Activated CD8-positive, alpha-beta memory T cell treated with anti-CD3 and anti-CD28 coated beads for 48 hours (primary cell): ENCODE measurements at places on chromosomes 2 and 18.

GRCh38 chr2:32671885-32672533 is 44.2 kb downstream of the TTC27 start:
- DNase-seq = no peak

GRCh38 chr2:145593280-145593679 is 1073.4 kb upstream of the ZEB2 start:
- no peak for DNase-seq

GRCh38 chr2:239839306-239839705 is 185.8 kb downstream of the NDUFA10 start:
- no peak for DNase-seq

DNA sequence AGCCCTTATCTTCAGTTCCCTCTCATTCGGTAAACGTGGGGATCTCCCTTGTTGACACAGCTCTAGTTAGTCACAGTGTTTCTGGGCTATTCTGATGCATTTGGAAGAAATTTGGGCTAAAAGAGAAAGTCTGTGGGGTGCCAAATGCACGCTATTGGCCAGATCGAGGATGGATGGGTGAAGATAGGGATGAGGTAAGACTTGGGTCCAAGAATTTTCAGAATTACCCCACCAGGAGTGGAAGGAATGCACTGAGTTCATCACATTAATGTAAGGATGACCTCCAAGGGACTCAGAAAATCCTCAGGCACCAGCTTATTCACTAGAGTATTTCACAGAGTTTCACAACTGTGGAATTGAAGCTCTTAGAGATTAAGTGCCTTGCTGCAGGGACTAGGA is 49.3 kb downstream of the NRP2 start:
- DNase-seq = no peak

GRCh38 chr2:209145941-209146681 is 277.7 kb upstream of the MAP2 start:
- no peak for DNase-seq

GRCh38 chr2:135997380-135997779 is 12.0 kb upstream of the DARS1 start:
- no peak for DNase-seq

DNA sequence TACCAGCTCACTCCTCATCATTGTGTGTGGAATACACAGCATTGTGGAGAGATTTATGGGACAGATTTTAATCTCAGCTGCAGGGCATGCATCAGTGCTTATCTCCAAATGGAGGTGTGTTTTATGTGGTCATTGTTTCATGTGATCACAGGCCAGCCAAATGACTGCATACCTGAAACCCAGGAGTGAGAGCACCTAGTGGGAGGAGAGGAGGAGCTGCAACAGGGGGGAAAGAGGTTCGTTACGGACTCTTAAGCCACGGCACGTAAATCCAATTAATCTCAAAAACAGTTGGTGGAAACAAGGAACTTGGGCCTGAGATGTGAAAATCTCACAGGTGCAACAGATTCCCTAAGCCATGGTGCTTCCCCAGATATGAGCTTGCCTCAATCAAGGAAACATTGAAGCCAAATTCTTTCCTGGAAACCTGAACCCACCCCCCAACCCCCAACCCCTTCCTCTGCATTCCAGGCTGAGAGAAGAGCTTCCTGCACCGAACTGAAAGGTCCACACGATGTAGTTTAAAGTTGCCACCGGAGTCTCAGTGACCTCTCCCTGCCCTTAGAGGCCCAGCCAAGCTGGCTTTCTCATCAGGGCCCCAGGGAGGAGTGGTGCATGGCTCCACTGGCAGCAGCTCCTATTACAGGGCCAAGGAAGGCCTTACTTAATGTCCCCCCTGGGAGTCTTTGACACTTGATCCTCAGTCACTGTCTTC is 167.4 kb downstream of the C1D start:
- no peak for DNase-seq

GRCh38 chr2:221025398-221025797 is 546.7 kb downstream of the EPHA4 start:
- no peak for DNase-seq

GRCh38 chr2:151638191-151638933 is 95.9 kb downstream of the NEB start:
- DNase-seq = no peak

DNA sequence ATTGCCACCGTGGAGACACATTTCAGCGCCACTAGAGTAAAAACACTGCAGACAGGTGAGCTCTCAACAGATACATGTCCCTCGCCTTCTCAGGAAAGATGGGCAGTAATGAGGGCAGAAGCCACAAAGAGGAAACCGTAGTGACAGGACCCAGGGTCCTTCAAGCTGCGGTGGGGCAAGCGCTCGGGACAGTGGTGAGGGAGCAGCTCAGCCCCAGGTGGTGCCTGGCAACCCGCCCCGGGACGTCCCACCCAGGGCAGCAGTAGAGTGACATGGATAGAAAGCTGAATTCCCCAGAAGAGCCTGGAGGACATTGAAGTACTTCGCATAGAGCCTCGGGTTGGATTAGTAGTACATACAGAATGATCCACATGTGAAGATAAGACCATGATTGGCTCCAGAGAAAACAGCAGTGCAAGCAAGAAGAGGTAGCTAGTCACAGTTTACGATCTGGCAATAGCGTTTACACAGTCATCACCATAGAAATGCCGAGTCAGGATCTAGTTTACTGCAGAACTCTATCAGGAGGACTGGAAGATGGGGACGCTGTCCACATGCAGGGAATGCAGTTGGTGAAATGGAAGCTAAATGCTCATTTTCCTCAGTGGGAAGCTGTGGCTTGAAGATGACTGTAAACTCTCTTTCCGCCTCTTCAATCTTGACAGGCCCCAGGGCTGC is 37.4 kb upstream of the ALPP start:
- DNase-seq = no peak

DNA sequence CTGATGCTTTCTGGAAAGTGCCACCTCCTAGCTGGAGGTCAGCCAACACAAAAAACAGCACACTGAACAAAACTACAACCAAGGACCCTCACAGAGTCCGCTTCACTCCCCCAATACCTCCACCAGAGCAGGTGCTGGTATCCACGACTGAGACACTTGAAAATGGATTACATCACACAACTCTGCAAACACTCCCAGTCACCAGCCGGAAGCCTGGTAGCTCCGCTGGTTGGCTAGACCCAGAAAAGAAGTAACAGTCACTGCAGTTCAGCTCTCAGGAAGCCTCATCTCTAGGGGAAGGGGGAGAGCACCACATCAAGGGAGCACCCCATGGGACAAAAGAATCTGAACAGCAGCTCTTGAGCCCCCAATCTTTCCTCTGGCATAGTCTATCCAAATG is 175.4 kb downstream of the LCLAT1 start:
- DNase-seq = no peak

- DNase-seq = no peak
These were observed 439.5 kb upstream of the ETAA1 start for GRCh38 chr2:66957677-66958076.

DNA sequence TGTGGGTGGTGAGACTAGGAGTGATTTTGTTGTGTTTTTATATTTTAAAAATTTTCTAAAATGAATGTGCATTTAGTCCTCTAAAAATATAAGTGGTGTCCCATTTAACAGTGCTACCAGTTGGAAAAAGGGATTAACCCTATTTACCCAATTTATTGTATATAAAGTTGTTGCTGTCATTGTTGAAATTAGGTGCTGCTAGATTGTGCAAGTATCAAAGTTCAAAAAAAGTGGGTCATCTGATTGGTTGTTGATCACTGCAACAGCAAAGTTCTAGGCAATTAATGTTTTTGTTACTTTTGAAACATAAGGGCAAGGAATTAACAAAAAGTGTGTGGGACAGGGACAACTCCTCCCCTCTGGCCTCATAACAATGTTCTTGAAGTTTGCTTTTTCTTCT is 40.6 kb downstream of the ADNP2 start:
- no peak for DNase-seq

DNA sequence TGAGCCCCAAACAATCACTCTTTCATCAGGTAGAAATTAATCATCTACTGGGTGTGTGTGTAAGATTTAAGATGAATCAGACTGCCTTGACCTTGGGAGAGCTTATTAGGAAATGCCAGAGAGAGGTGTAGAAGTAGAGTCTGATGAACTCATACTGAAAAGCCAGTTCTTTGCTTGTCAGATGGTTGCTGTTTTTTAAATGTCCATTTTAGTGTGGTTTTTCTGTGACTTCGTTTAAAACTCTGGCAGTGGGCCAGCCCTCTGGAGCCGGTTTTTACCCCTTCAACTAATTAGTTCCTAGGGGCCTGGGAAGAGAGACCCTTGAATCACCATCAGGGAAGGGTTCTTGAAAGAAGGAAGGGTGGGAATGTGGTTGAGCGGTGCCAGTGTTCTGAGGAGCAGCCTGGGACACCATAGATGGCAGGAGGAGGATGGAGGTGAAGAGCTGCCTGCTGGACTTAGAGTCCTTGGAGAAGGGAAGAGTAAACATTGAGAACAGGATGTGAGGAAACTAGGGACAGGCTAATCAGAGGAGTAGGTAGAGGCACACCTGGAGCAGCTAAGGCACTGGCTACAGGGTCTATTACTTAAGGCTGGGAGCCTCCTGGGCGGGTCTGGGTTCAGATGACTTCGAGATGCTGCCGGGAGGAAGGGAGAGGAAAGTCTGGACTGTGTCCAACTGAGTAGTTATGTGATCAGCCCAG is 66.1 kb downstream of the LRRFIP1 start:
- DNase-seq = no peak

GRCh38 chr2:120342446-120342845 is 3.5 kb upstream of the INHBB start:
- no peak for DNase-seq

DNA sequence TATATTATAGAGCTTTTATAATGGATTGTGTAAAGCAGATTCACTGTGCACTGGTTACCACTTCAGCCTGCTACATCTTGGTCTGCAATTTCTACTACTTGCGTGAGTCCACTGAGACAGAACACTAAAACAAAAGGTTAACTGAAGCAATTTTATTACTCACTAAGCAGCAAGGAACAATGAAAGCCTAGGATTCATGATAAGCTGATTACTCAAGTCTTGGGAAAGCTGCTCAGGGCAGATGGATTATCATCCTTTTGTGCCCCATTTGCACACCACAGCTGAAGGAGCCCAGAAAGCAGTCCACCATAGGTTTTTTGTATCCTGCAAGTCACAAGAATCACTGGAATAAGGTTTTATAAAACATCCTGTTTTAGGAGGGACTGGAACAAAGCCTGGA is 1215.2 kb upstream of the TMEFF2 start:
- no peak for DNase-seq

- DNase-seq = no peak
These were observed 55.6 kb downstream of the CHRNA1 start for GRCh38 chr2:174708713-174709112.

DNA sequence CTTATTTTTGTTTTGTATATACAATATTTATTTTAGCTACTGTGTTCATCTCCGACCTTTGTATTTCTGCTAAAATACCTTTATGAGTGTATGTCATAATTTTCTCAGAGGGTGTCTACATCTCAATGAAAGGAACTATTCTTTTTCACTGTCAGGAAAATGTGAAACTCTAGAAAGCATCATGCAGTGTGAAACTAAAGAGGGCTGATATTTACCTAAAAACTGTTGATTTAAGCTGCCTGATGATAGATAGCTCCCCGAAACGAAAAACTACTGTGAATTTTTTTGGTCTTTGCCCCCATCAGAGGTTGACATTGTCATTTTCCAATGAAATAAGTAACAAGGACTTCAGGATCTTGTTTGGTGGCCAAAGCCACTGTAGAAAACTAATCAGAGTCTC is 38.8 kb downstream of the TMEM178A start:
- no peak for DNase-seq

GRCh38 chr2:43751476-43751990 is 22.3 kb upstream of the DYNC2LI1 start:
- no peak for DNase-seq

DNA sequence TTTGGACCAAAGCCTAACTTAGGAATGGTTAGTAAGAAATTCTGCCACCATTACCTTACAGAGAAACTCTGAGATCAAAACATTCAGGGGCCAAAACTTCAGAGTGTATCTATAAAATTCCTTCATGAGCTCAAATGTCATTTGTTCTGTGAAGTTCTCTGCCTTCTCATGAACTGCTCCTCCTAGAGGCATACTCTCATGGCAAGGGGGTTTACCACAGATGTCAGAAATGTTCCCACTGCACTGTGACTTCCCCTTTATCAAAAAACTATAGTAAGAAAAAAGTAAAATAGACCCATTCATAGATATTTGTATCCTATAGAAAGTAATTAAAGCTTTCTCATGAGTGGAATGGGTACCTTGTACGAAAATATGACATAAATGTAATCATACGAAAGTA is 68.5 kb downstream of the USP40 start:
- DNase-seq = no peak

- DNase-seq = no peak
These were observed 69.7 kb upstream of the KCNE4 start for GRCh38 chr2:222982010-222982908.

DNA sequence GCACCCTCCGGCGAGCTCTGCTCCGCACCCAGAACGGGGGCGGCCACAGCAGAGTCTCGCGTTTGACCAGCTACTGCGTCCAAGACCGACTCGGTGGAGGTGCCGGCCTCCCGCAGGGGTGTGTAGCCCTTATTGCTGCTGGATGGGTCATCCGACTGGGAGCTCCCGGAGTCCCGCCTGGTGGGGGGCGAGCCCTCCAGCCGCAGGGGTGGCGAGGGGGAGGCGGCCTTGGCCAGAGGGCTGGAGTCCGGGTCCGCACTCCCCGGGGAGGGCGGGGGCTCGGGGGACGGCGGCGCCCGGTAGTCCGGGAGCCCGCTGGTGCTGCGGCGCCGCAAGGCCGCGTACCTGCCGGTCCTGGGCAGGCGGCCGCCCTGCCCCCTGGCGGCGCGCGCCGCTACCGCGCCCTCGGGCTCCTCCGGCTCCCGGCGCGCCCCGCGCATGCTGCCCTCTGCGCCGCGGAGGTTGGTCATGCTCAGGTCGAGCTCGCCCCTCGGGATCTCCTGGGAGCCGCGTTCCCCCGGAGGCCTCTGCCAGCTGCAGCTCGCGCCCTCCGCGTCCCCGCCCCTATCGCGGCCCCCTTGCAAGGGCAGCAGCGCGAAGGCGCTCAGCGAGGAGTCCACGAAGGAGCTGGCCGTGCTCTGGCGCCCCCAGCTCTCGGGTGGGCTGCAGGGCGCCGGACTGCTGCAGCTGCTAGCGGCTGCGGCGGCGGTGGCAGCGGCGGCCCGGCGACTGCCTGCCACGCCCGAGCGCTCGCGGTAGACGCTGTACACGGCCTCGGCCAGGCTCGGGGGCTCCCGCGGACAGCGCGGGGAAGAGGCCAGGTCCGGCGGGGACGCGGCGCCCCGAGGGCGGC is 4.8 kb downstream of the TMEM200C start:
- no peak for DNase-seq

- DNase-seq = no peak
These were observed 6.3 kb downstream of the MYO7B start for GRCh38 chr2:127541809-127542208.

- no peak for DNase-seq
These were observed 122.0 kb downstream of the COPS8 start for GRCh38 chr2:237207646-237208045.

GRCh38 chr2:4130651-4131050 is 427.3 kb downstream of the DCDC2C start:
- no peak for DNase-seq
